ENCODE measurements at places on chromosomes 3 and 15. TPM values are rescaled to one million over a fixed set of nuclear protein-coding genes. Genes with fewer than 3 reads are reported as not detected.

Gene CDHR4
- total RNA-seq, result 0.43 TPM

Gene CADM2
- total RNA-seq, result 1.6 TPM

Gene KNL1
- total RNA-seq, result 1.7 TPM

Gene SLC26A6
- total RNA-seq, result 16.7 TPM

Gene IL17RC
- total RNA-seq, result 37.8 TPM

Gene PGBD4
- total RNA-seq, result 1.8 TPM

Gene NOX5
- total RNA-seq, result 1.8 TPM

Gene HHATL
- not detected for total RNA-seq

Gene LRRK1
- 10.8 TPM for total RNA-seq

All from bronchial smooth muscle cell (primary cell).